Neural progenitor cell (in vitro differentiated cells): ENCODE measurements at places on chromosomes 6 and 20.

DNA sequence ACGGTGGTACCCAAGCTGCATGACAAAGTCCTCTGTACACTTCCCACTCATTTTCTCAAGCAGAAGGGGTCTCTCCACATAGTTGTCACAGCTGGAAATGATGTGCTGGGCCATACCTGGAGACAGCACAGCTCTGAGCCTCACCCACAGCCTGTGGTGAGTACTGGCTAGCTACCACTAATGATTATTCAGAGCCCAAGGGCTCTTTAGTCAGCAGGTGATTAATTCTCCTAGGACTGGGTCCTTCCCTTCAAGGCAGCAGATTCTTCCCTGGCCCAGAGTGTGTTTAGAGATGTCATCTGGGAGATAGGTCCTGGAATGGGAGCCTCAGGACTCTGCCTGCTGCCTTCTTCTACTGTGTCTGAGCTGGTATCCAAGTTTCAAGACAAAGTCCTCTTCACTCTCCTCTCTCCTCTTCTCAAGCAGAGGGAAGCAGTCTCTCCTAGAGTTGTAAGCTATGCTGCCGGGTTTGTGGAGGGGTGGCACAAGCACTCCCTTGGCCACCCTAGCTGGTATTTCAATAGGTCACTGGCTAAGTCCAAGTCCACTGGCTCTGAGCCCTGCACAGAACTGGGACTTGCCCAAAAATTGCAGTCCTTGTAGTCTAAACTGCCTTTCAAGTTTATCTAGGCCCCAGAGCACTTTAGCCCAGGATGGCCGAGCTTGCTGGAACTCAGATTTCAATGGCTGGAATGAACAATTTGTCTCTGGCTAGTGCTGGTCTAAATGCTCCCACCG is 49.8 kb upstream of the VGLL2 start:
- DNase-seq, result no peak

DNA sequence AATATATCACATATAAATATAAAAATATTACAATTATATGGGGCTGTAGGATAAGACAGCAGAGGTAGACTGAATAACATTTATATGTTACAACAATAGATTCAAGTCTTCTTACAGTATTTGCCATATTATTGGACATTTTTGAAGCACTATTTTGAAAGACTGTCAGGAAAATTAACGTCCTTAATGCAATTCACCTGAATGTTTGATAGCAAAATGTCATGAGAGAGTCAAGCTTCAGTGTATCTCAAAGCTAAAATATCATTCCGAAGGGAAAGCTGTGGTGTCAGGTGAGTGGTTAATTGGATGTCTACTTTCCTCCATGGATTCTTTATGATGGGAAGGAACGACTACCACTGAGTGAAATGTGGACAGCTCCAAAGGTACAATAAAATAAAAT is 1004.0 kb downstream of the HACE1 start:
- no peak for DNase-seq

- no peak for DNase-seq
Measured at GRCh38 chr6:31687321-31687720, 6.5 kb upstream of the LY6G5C start.

DNA sequence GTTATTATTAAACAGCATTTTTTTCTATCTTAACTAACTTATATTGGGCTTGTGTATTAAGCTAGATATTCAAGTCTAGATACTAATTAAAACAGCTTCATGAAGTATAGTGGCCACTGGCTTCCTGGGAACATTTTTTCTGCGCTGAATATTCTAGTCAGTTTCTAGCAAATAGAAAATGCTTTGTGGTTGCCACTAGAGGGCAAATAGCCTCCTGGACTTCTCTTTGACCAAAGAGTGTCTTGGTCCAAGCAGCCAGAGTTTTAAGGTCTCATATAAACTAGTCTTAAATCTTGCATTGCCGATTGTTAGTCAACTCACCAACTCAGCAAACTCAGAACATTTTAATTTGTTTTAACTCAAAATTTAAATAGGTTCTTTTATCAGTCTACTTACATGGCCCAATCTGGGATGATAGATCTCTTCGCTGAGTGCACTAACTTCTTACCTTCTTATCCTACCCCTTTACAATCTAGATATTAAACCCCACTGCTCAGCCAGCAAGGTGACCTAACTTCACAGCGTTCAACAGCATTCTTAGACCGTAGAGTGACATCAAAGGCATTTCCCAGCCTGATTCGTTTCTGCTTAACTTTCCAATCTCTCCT is 24.6 kb upstream of the ID4 start:
- peak; percentile 47 for DNase-seq

- no peak for DNase-seq
Measured at GRCh38 chr6:84522135-84522549, 242.3 kb downstream of the TBX18 start.

GRCh38 chr6:169205176-169206160 is 48.2 kb downstream of the THBS2 start:
- DNase-seq, result no peak

DNA sequence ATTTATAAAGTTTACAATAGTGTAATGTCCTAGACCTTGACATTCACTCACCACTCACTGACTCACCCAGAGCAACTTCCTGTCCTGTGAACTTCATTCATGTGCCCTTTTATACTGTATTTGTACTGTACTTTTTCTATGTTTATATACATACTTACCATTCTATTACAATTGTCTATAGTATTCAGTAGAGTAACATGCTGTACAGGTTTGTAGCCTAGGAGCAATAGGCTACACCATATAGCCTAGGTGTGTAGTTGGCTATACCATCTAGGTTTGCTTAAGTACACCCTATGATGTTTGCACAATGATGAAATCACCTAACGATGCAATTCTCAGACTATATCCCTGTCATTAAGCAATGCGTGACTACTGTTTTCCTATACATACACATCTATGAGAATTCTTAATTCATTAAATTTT is 17.5 kb downstream of the EDEM2 start:
- no peak for DNase-seq

GRCh38 chr20:49245921-49246740 is 26.9 kb downstream of the DDX27 start:
- DNase-seq, result peak; percentile 56

- DNase-seq, result no peak
Measured at GRCh38 chr6:42727087-42727611, 4.8 kb upstream of the PRPH2 start.

- DNase-seq, result no peak
Measured at GRCh38 chr6:88655586-88655985, 307.8 kb downstream of the RNGTT start.

- peak; percentile 73 for DNase-seq
Measured at GRCh38 chr6:83708546-83708969, 343 bp downstream of the SNAP91 start.

GRCh38 chr6:136085370-136086115 is 164.6 kb downstream of the MTFR2 start:
- DNase-seq, result no peak

GRCh38 chr20:17024513-17025119 is 202.2 kb upstream of the PCSK2 start:
- peak; percentile 58 for DNase-seq

DNA sequence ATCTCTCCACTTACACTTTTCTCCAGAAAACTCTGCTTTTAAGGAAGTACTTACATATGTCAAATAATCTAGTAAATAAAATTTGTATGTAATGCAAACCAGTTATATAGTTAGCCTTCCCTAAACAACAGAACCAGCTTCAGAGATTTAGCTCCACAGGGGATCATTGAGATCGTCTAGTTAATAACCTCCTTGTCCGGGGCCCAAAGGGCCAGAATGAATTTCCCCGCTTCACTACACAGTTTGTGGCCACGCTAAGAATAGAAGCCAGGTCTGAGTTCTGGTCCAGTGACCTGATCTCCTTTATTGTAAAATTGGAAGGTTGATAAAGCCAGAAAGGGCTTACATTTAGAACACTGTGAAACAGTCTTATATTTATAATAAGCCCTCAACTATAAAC is 245.2 kb downstream of the TPBG start:
- DNase-seq, result peak; percentile 79

DNA sequence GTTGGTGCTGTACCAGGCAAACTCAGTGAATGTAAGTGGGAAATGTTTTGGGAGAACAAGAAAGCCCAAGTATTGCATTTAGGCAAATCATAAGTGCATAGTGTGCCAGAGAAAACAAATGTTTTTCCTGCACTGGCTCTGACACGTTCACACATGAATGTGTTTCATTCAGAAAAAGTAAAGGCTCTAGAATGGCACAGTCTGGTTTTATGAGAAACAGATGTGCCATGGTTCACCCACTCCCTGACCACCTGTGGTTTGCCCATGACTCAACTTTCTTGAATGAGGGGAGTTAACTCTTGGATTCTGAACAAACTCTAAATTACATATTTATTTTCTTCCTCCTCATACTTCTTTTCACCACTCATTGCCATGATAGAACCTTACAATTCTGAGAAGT is 126.9 kb downstream of the KCNQ5 start:
- no peak for DNase-seq

GRCh38 chr6:110661414-110661813 is 153.9 kb downstream of the CDK19 start:
- DNase-seq, result no peak

DNA sequence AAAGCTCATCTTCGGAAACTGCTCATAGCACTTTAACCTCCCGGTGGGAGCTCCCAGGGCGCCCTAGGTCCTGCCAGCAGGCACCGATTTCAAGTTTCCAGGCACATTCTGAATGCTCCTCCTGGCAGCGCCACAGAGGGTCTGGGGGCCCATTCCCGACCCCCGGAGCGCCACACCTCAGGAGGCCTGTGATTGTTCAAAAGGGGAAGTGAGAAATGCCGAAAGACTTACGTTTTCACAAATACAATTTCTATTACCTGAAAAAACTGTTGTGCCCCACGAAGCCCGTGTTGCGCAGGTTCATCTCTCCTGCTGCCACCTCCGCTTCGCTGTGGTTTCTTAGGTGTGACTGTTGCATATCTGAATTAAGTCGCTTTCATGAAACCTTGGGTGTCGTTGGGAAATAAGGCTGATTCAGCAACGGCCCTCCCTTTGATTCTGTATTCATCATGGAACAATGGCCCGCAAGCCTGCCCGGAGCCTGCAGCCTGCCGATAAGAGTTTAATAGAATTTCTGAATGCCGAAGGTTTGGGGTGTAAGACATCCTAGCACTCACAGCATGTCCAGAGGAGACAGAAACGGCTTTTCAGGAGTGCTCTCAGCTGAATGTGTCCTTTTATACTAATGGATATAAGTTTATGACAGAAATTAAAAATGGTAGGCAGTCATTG is 1.9 kb upstream of the MYT1 start:
- DNase-seq, result peak; percentile 51

DNA sequence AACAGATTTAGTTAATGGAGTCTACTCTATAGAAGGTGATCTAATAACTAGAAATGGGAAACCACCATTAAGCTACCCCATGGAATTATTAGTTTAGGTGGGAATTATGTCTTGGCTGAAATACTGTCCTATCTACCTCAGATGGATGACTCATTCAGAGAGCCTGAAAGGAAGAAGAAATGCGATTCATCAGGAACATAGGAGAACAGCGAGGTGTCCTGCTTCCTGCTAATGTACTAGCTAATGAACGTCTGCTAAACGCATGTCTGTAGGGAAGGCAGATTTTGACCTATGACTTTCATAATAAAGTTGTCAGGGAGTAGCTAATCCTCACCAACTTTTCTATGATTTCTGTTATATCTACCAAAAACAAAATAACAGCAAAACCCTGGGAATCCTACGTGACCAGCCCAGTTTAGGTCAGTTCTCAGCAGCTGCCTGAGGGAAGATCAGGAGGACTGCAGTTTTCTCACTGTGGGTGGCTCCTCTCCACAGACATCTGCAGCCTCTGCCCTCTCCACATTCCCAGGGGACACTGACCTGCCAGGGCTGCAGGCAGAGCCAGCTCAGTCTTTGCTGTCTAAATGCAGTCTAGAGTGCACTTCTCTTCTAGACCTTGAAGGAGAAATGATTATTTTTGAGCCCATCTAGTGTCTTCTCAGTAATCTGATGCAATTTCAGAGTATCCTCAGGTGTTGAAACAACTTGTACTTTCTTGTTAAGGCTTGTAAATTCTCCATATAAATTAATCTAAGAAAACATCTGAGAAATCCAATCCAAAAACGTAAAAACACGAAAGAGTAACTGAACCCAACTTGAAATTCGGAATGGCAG is 18.1 kb upstream of the SFT2D1 start:
- no peak for DNase-seq

GRCh38 chr6:144920391-144920961 is 635.3 kb downstream of the UTRN start:
- no peak for DNase-seq

DNA sequence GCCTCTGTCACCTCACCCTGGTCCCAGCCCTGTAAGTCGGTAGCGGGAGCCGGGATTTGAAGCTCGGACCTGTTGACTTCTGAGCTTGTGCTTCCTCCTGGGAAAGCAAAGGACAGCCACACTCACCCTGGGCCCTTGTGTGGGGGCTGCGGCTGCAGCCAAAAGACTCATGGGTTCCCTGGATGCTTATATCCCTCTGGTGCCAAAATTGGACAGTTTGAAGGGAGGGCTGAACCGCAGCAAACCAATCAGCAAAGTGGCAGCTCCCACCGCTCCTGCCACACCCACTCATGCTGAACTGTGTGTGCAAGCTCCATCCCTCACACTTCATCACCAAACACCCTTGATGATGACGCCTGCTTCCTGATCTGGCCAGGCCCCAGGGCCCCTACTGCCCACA is 3.9 kb upstream of the CCN5 start:
- no peak for DNase-seq

GRCh38 chr20:20443504-20443903 is 75.6 kb downstream of the INSM1 start:
- DNase-seq, result no peak

DNA sequence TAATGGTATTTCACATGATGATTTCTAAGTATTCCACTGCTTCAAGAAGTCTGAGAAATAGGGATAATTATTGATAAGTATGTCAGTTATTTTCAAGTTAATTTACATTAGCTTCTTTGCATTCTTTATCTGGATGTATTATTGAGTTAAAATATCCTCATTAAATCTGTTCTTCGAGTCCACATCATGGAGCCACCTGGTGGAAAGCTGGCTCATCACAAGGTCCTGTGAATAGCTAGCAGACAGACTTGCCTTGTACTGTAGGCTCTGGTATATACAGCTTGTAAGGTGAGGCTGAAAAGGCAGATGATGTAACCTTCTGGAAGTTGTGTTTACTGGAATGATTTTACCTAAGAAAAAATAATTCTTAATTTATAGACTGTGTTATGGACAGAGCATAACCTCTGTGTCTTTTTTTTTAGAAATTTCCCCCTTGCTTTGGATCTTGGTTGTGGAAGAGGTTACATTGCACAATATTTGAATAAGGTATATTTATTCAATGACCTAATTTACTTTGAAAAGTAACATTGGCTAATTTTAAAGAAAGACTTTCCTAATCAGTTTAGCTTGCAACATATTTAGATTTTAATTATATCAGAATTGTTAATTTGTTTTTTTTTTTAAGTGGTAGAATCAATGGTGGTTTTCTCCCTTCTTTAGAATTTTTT is 3.5 kb downstream of the NDUFAF5 start:
- DNase-seq, result peak; percentile 64
